ENCODE measurements at places on chromosomes 16 and 17.

GRCh38 chr17:1077581-1077985 is 80.7 kb downstream of the TIMM22 start:
- no peak for DNase-seq

- DNase-seq: no peak
Measured at GRCh38 chr17:49687878-49688491, 10.1 kb upstream of the SPOP start.

DNA sequence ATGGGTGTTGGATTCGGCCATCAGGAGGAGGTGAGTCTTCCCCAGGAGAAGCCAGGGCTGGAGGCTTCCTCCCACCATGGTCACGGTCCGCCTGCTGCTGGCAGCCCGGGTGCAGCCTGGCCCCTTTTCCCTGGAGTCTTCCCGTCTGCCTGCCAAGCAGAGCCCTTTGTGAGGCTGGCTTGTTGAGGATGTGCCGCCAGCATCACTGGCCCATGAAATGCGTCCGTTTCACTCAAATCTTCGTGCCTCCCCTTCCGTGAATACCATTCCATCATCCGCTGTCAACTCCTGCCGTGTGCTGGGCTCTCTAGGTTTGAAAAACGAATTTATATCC is 9.6 kb downstream of the VPS4A start:
- no peak for DNase-seq

GRCh38 chr17:81244358-81245023 is 5.4 kb downstream of the NDUFAF8 start:
- no peak for DNase-seq

DNA sequence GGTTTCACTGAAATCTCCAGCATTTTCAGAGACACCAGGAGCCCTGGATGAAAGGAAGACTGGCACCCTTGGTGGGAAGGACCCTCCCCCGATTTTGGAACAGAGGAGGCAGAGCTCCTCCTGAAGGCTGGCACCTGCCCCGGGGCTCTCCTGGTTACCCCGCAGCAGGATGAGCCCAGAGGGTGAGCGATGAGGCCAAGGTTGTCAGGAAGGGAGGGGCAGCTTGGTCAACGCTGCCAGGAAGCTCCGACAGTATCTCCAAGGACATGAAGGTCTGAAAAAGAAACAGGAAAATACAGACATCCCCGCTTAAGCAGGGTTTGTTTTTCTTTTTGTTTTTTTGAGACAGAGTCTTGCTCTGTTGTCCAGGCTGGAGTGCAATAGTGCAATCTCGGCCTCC is 15.5 kb upstream of the ACSF3 start:
- DNase-seq: no peak

DNA sequence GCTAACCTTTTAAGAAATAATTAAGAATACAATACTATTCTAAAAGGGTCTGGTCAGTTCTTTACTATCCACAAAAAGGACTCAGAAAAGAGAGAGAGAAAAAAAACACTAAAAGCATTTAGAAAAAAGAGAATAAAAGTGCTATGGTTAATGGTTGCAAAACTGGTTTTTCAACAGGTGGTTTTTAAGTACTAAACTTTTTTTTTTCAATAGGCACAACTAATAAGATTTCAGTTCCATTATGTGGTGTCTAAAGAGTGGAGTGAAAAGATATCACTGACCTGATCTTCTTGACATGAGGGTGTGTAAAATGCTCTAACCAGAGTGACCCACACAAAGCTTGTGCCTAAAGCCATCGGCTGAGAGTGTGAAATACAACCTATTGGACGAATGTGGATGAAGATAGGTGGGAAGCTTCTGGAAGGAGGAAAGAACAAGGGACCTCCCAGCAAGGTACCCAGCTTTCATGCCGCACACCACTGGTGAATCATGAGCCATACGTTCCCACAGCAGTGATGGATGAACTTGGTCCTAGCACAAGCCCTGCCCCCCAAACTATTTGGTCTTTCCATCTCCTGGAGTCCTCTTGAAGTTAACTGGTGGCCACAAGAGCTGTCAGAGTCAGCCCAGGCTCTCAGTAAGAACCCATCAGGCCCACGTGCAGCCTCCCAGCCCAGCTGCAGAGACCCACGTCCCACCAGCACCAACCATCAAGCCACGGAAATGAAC is 103.0 kb downstream of the ZFHX3 start:
- DNase-seq: no peak

DNA sequence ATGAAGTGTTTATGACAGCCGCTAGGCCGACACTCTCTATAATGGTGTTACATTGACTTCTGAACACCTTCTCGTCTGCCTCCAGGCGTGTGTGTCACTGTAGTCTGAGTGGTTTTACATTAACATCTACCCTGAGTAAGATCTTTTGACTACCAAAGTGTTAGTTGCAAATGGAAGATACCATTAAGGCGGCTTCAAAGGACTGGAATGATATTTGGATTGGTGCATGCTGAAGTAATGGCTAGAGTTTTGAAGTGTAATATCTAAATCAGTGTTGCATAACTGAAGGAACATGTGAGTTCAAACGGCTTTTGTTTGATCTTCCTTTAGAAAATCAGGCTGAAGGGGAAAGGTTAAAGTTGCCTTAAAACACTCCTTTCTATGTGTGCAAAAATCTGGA is 52.2 kb downstream of the BCAS3 start:
- no peak for DNase-seq

GRCh38 chr17:82055023-82055964 is 3.6 kb downstream of the GPS1 start:
- no peak for DNase-seq

Measured in anterior cingulate cortex (tissue), 58 donors.